Renal cortex interstitium (tissue), 15 donors: ENCODE measurements at places on chromosomes 12 and 14. TPM values are rescaled to one million over a fixed set of nuclear protein-coding genes. Genes with fewer than 3 reads are reported as not detected.

DNA sequence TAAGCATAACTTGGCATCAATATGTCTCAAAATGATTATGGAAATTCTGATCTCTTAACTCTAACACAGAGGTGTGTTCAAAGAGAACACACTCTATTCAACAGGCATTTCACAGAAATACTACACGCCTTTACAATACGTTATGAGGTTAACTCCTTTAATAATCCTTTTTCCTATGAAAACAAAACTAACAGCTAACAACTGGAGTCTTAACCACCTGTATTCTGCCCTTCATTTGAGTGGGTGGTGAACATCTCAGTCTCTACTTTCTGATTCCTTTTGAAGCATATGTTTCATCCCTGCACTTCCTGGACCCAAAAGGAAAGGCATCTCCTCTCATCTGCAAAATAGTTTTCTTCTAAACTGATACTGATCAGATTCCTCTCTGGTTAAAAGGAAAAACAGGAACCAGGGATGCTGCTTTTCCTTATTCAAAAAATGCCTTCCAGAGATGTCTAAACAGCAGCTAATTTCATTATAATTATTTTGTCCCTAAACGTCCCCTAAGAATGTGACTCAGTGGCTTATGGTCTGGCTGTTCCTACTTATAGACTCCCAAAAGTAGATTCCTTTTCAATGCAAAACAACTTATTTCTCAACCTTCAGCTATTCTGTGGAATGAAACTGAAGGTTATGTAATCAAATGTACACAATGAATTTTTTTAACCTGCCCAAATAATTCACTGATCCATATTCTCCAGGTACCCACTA is 24.1 kb downstream of the ITPR2 start:
- DNase-seq: no peak

DNA sequence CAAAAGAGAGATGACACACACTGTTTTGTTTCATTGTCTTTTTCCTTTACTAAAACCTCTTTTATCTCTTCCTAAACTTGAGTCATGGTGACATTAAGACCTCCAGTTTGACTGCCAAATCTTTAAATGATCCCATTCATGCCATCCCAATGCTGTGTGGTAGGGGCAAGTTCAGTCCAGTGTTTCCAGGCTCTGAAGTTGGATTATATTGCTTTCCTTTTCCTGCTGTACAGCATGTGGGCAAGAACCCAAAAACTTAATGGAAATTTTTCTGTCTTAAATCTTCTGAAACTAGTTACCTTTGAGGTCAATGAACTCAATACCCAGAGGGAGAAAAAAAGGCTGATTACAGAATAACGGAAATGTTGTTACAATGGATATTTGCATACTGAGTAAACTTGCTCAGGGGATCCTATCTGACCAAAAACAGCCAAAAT is 187.1 kb upstream of the FAR2 start:
- no peak for DNase-seq

RIC8B gene
- polyA plus RNA-seq: 27.6 TPM

P2RX2 gene
- polyA plus RNA-seq: 1.7 TPM

OR4E2 gene
- not detected for polyA plus RNA-seq

DNA sequence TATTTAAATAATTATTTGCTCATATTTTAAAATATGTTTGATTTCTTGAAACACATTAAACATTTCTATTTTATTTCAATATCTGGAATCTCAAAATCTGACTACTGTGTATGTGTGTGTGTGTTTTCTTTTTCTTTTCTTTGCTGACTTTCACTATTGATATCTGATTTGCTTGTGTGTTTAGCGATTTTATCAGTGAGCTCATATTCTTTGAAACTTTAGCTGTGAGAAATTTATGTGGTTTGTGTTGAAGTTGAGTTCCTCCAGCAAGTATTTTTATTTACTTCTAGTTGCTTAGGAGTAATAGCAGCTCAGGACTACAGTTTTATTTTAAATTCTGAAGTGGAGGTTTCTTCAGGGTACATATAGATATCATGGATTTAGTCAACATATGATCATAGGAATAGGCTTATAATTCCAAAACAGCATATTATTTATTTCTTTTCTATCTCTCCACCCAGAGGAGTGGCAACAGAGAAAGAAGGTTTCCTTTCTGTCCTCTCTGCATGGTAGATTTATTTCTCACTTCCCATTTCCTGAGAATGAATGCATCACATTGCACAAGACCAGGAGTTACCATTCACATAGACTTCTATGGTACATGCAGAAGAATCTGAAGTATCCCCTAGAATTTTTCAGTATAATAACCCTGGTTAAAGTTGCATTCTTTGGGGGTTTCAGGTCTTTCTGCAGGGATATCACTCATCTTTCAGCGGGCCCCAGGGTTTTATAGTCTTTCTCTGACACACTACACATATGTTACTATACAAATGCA is 60.5 kb downstream of the PTPRQ start:
- no peak for DNase-seq

DNA sequence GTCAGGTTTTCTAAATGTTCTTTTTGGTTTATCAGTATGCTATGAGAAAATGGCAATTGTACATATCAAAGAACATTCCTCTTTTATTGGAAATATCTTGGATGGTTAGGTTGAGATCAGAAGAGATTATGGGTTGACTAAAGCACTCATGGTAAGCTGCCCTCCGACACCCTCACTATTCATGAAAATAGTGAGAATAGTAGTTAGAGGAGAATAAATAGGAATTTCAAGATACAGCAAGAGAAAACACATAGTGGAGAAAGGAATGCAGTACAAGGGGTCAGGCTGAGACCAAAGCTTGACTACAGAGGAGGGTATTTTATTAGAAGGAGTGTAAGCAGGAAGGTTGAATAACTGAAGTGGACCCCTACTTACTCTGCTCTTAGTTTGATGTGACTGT is 112.5 kb downstream of the PTPRQ start:
- no peak for DNase-seq

GRCh38 chr12:42145552-42146215 is 1.0 kb upstream of the GXYLT1 start:
- no peak for DNase-seq

GRCh38 chr12:55693323-55694187 is 14.1 kb downstream of the ITGA7 start:
- DNase-seq: no peak

GRCh38 chr12:94263011-94263811 is 114.8 kb downstream of the PLXNC1 start:
- no peak for DNase-seq

DNA sequence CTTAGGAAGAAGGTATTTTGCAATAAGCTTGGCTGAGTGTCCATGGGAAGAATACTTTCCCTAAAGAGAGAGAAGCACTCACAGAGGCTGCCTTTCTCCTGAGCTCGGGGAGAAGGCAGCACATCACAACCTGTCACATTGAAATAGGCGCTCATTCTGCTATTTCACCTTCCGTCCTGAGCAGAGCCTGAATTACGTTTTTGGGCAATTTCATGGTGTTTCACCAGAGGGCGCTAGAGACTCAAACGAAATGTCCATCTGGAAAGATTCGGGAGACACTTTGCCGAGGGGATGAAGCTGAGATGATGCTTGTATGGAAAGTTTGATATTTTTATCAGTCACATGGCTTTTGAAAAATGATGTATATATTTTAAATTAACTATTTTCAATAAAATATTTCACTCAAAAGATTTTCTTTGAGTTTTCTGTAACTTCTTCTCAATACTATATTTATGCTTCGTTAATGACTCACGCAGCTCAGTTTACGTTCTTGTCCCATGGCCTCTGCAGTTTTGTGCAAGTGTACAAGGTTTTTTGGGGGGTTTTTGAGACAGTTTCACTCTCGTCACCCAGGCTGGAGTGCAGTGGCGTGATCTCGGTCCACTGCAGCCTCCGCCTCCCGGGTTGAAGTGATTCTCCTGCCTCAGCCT is 17.4 kb upstream of the B4GALNT3 start:
- DNase-seq: peak; percentile 24

SNAPC1 gene
- 13.2 TPM for polyA plus RNA-seq

GRCh38 chr12:18908191-18908590 is 170.3 kb downstream of the CAPZA3 start:
- no peak for DNase-seq

GRCh38 chr12:3921526-3921925 is 48.3 kb upstream of the PARP11 start:
- no peak for DNase-seq

NTN4 gene
- polyA plus RNA-seq: 84.1 TPM
